NCI-H1436 treated with DMSO at 0.1 percent for 48 hours (cell line): ENCODE measurements at places on chromosomes 2 and 18.
A peak's percentile ranks its signal among the peaks of the same experiment; 100 is the strongest.

DNA sequence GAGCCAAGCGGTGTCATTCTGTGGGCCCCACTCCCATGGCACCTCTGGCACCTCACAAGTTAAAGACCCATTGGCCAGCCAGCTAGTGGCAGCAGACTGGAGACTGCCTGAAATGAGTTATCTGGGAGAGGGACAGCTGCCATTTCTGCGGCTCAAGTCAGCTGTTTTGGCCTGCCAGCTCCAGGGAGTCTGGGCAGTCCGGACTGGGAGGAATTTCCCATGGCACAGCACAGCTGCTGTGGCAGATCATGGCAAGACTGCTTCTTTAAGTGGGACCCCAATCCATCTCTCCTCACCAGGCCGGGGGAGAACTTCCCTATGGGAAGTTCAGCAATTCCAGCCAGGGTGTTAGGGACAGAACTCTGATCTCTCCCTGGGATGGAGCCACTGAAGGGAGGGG is 2187.6 kb upstream of the CELF4 start:
- DNase-seq: no peak

- DNase-seq: no peak
Observed at GRCh38 chr2:105574796-105575344, 169.8 kb upstream of the NCK2 start.

DNA sequence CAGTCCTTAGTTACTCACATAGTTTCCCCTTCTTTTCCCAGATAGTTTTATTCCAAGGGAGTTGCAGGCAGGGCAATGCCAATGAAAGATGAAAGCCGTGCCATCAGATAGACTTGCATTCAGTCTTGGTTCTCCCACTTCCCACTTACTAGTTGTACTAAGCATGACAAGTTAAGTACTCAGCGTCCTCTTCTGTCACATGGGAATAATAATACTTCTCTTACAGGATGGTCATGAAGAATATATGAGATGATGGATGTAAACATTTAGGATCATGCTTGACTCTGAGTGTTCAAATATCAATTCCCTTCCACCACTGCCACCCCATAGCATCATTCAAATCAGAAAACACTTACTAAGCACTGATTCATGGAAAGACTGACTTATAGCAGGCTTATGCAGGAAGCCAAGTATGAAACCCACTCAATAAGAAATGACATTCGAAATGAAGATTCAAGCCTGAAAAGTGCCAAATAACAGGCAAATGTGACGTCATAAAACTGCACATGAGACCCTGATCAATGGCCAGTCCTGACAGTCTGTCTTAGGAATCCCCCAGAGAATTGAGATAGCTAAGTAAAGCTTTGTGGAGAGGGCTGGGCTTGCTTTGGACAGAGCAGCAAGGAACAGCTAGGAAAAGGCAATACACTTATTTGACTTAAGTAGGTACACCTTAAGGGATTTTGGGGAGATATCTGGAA is 11.1 kb upstream of the EVA1A start:
- DNase-seq: no peak

DNA sequence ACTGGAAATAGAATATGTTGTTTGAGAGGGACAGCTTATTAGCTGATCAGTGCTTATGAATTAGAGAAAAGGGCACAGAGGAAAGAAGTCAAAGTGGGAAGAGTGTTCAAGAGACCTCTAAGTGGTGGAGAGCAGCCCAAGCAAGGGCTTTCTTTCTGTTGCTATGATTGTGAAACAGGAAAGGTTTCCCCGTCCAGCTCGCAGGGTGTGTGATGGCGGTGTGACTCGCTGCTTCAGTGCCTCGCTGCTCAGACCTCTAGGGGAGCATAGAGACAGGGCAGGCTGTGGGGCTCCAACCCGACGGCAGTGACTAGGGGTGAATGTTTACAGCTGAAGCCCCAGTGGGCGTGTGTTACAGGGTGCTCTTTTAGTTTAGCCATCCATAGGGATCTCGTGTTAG is 166.5 kb upstream of the COPS8 start:
- no peak for DNase-seq

DNA sequence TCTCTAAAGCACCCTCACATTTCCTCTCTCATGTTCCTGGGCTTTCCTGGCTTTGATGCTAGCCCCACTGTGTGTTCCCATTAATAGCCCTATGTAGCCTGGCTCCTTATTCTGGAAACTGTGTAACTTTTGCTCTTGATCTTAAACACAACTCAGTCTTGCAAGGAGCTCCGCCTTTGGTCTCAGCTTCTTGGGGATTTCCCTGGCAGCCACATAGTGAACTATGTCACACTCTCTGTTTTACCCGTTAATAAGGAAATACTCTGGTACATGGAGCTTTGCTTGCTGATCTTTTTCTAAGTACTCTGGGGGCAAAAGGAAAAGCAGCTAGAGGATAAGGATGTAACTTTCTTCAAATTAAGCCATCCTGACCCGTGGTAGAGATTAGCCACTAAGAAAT is 259.3 kb downstream of the NEDD4L start:
- DNase-seq: no peak

DNA sequence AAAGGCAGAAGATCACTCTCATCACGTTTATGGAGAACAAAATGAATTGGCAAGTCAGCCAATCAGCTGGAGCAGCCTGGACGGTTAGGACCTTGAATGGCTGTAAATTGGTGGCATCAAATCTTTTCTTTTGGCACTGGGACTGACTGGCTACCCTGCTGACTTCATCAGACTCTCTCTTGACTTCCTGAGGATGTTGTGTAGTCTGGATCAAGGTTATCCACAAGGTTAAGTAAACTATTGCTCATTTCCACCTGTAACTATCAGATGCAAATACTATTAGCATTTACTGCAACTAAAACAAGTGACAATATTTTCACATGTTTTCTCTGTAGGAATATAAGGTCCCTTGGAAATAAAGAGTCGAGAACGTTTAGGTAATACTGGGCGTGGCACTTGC is 134.3 kb upstream of the RASGRP3 start:
- no peak for DNase-seq

DNA sequence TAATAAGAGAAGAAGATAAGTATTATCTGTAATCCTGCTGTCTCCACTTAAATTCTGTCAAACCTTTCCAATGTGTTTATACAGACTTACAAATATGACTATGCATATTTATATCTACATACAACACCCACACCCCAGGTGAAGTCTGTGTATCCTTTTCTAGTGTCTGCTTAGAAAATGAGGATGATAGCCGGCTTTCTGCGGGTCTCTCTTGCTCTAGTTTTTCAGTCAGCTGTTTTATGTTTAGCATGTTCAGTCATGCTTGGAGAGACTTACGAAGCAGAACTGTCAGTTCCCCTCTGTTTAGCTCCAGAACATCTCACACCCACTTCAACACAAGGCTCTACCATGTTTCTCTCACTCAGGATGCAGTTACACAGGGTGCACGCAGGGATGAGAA is 137.3 kb upstream of the NFATC1 start:
- DNase-seq: no peak

- DNase-seq: no peak
Observed at GRCh38 chr2:234528410-234529148, 31.7 kb upstream of the ARL4C start.

- DNase-seq: no peak
Observed at GRCh38 chr18:1094409-1094808, 189.7 kb downstream of the ADCYAP1 start.

DNA sequence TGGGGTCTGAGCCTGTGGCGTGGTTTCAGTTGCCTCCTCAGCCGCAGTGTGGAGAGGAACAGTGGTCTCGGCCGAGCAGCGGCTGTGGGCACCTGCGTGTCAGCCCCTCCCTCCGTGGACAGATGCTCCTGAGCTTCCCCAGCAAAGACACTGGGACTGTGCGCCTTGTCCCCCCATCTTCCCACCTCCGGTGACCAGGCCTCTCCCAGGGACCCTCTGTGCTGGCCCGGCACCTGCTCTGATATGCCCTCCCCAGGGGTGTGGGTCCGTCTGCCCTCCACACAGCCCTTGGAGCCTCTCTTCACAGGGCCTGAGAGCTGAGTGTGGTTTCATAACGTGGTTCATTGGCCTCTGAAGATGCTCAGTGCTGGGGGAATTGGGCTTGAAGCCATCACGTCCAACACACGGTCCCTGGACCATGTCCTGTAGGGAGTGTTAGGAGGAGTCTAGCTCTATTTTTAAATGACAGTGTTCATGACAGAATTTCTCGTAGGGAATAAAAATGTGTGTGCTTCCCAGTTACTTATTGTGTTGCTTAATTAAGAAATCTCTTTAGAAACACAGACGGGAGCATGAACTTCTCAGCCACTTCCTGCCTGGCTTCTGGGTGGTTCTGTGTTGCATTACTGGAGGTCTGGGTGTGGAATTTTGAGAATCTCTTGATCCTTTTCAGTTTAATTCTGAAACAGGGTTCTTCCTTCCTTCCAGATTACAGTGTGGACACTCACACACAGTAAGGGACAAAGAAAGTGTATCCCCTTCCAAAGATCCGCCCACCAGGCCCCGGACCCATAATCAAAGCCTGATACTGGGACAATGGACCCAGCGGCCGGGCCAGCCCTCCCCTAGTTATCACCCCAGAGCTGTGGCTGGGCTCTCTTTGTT is 110.7 kb downstream of the NFATC1 start:
- no peak for DNase-seq

DNA sequence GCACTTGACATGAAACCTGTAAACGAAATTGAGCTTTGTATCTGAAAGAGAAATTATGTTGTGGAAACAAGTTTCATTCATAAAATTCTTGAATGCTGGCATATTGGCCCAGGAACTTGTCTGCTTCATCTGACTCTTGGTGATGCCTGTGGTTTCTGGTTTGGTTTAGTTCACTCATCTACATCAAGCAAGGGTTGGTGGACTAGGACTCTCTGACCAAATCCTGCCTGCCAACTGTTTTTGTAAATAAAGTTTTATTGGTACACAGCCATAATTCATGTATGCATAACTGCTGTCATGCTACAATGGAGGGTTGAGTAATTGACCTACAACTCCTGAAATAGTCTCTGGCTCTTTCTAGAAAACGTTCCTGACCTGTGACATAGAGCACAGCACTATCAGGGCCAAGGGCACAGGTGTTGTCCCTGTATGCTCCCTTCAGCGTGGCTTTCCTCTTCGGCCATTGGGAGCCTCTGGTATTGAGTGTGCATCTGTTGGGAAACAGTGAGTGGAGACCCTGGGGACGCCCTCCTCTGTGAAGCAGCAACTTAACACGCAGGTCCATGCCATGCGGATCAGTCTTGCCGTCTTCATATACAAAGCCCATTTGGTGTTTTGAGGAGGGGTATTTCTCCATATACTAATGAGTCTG is 226.3 kb downstream of the SH3RF3 start:
- DNase-seq: no peak

DNA sequence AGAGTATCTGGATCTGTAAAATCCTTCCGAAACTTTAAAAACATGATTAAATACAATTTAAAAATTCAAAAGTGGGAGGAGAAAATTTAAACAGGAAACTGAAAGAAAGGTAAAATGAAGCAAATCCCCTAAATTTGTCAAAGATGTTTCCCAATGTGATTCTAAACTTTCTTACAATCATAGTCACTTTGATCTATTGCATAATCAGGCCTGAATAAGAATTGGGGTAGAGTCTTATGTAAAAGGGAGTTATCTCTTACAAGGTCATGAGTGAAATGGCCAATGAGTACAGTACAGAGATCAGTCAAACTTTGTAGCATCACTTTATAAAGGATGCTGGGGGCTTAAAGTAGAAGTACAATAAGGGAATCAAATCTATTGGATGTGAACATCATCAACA is 1657.7 kb upstream of the CELF4 start:
- DNase-seq: no peak

- peak; percentile 66 for DNase-seq
Observed at GRCh38 chr2:205892251-205892655, 193.7 kb downstream of the INO80D start.

GRCh38 chr2:11196246-11196645 is 41.0 kb downstream of the SLC66A3 start:
- no peak for DNase-seq

GRCh38 chr2:66899648-66900047 is 464.7 kb downstream of the MEIS1 start:
- no peak for DNase-seq

- DNase-seq: no peak
Observed at GRCh38 chr2:55876429-55877086, 47.0 kb downstream of the EFEMP1 start.
